ENCODE measurements at places on chromosomes 16 and 17. TPM values are rescaled to one million over a fixed set of nuclear protein-coding genes. Genes with fewer than 3 reads are reported as not detected.

Gene CCL7
- total RNA-seq = not detected

Gene CX3CL1
- 2.5 TPM for total RNA-seq

Gene KRTAP2-1
- total RNA-seq = not detected

Gene SLC47A1
- total RNA-seq = 0.71 TPM

Gene CACNG5
- not detected for total RNA-seq

Gene PPY
- total RNA-seq = 0.18 TPM

Gene TOX3
- 0.44 TPM for total RNA-seq

Gene CSF3
- 0.13 TPM for total RNA-seq

Gene TNK1
- total RNA-seq = 0.31 TPM

Gene C17orf78
- total RNA-seq = not detected

Gene KRTAP2-2
- total RNA-seq = not detected

Gene KRTAP9-2
- total RNA-seq = not detected

Gene ZDHHC1
- total RNA-seq = 20.4 TPM

Gene CA4
- 7.4 TPM for total RNA-seq

Gene POLR3K
- total RNA-seq = 2.7 TPM

Gene ATP2A3
- total RNA-seq = 2.5 TPM

Gene CA5A
- total RNA-seq = not detected

Gene HOXB1
- total RNA-seq = not detected

Gene REXO5
- total RNA-seq = 5.5 TPM

Gene ZFP1
- 16.5 TPM for total RNA-seq

Gene RPL38
- total RNA-seq = 3,184 TPM

Gene ALOX12
- total RNA-seq = not detected

Gene NMT1
- total RNA-seq = 45.6 TPM

Gene RAB11FIP4
- 0.89 TPM for total RNA-seq

Gene LLGL2
- 4.3 TPM for total RNA-seq

Gene FBXL16
- not detected for total RNA-seq

Gene PRSS36
- total RNA-seq = 2.3 TPM

Gene HSD11B2
- 5.3 TPM for total RNA-seq

Gene SDR42E2
- total RNA-seq = not detected

Gene ZNF205
- total RNA-seq = 14.1 TPM

Gene B9D1
- total RNA-seq = 5.7 TPM

Gene PDE6G
- total RNA-seq = 2.6 TPM

Measured in muscle of leg (tissue), 16 donors.